ENCODE measurements at places on chromosomes 1 and 21. TPM values are rescaled to one million over a fixed set of nuclear protein-coding genes. Genes with fewer than 3 reads are reported as not detected.

- no peaks in the 10 kb centered on the region for H3K4me1 ChIP-seq
- peaks cover 78% of the 10 kb centered on the region for H3K27me3 ChIP-seq
- no peak for DNase-seq
- H3K36me3 ChIP-seq: no peaks in the 10 kb centered on the region
- H3K27ac ChIP-seq: no peak overlapping the region
- no peak overlapping the region for H3K4me3 ChIP-seq
Measured at GRCh38 chr1:214178102-214178501, 102.9 kb upstream of the SMYD2 start.

- H3K27ac ChIP-seq: no peak overlapping the region
- DNase-seq: peak; percentile 22
- H3K36me3 ChIP-seq: no peaks in the 10 kb centered on the region
- no peak overlapping the region for H3K4me3 ChIP-seq
Measured at GRCh38 chr1:16006552-16007485, 2.8 kb downstream of the SRARP start.

GRCh38 chr1:220045356-220046051 lies 801 bp downstream of the EPRS1 start:
- H3K4me1 ChIP-seq: peaks cover 7% of the 10 kb centered on the region
- DNase-seq: peak; percentile 14
- H3K27ac ChIP-seq: peak overlapping the region; percentile 87

DNA sequence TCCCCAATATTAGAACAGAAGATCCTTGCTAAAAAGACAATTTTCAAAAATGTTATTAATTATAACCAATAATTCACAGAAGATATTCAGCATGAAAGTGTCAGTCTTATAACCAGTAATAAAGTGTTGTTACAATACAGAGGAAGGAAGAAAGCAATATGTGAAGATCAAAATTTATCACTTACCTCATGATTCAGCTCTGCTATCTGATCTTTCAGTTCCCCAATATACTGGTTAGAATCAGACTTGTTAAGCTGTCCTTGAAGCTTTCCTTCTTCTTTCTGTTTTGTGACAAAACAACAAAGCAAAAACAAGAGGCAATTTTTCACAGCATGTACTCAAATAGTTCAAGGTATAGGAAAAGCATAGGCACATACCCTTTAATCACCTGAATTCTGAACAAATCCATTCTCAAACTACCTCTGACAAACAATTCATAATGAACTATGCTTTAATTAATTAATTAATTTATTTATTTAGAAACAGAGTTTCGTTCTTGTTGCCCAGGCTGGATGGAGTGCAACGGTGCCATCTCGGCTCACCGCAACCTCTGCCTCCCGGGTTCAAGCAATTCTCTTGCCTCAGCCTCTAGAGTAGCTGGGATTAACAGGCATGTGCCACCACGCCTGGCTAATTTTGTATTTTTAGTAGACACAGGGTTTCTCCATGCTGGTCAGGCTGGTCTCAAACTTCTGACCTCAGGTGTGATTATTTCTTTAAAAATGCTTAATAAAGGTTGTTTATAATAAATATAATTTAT lies 76.9 kb upstream of the GFI1 start:
- H3K4me1 ChIP-seq: no peaks in the 10 kb centered on the region
- no peak overlapping the region for H3K27ac ChIP-seq
- H3K36me3 ChIP-seq: no peaks in the 10 kb centered on the region
- no peak overlapping the region for H3K4me3 ChIP-seq
- H3K27me3 ChIP-seq: no peaks in the 10 kb centered on the region
- no peak for DNase-seq

- DNase-seq: no peak
- no peaks in the 10 kb centered on the region for H3K36me3 ChIP-seq
- no peak overlapping the region for H3K4me3 ChIP-seq
- H3K27me3 ChIP-seq: no peaks in the 10 kb centered on the region
Measured at GRCh38 chr1:246537441-246537840, 28.6 kb downstream of the TFB2M start.

- no peaks in the 10 kb centered on the region for H3K36me3 ChIP-seq
- DNase-seq: no peak
- H3K4me3 ChIP-seq: no peak overlapping the region
- no peak overlapping the region for H3K27ac ChIP-seq
- no peaks in the 10 kb centered on the region for H3K4me1 ChIP-seq
Measured at GRCh38 chr1:246096356-246096755, 410.7 kb downstream of the SMYD3 start.

GRCh38 chr1:197567442-197567841 lies 207.8 kb downstream of the DENND1B start:
- no peak overlapping the region for H3K27ac ChIP-seq
- no peaks in the 10 kb centered on the region for H3K36me3 ChIP-seq
- no peak overlapping the region for H3K4me3 ChIP-seq
- no peaks in the 10 kb centered on the region for H3K27me3 ChIP-seq

GRCh38 chr21:17903029-17903806 lies 84.1 kb upstream of the C21orf91 start:
- peak; percentile 50 for DNase-seq
- H3K27me3 ChIP-seq: no peaks in the 10 kb centered on the region
- no peak overlapping the region for H3K4me3 ChIP-seq
- no peak overlapping the region for H3K27ac ChIP-seq

GRCh38 chr1:226631229-226632000 lies 82.9 kb downstream of the STUM start:
- no peaks in the 10 kb centered on the region for H3K27me3 ChIP-seq
- no peak overlapping the region for H3K4me3 ChIP-seq
- H3K4me1 ChIP-seq: no peaks in the 10 kb centered on the region
- no peak for DNase-seq
- no peaks in the 10 kb centered on the region for H3K36me3 ChIP-seq

DNA sequence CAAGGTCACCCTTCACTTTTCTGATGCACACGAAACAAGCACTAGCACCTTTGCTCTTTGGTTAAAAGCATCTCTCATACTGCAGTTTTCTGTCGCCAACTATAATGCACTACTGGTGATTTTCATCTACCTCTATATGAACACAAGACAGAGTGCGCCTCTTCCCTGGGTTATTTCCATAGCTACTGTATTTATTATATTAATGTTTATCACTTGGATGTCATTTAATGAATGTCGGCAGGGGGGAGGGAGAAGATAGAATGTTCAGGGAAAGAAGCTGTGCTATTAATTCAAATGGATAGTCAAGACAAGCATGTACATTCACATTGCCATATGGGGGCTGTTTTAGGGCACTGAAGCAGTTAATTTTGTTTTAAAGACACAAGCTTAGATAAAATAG lies 174.1 kb upstream of the SAMSN1 start:
- H3K4me3 ChIP-seq: no peak overlapping the region
- no peaks in the 10 kb centered on the region for H3K4me1 ChIP-seq
- no peak overlapping the region for H3K27ac ChIP-seq
- H3K36me3 ChIP-seq: no peaks in the 10 kb centered on the region
- no peak for DNase-seq

GRCh38 chr1:245304698-245305097 lies 149.9 kb downstream of the KIF26B start:
- no peaks in the 10 kb centered on the region for H3K4me1 ChIP-seq
- DNase-seq: no peak
- H3K27ac ChIP-seq: no peak overlapping the region

DNA sequence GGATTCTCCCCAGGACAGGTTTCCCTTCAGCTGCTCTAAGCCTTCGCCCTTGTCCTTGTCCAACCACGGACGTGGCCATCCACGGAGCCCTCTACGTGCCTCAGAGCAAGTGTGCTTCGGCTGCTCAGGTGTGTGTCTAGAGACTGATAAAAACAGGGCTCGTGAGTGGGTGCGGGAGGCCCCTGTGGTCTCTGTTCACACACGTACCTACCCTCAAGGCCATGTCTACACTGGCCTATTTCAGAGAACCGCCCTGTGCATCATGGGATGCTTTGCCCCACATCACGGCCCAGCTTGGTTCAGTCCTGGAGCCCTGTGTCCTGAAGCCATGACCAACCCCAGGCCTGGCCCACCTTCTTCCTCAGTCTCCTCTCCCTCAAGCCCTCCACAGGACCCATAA lies 24.6 kb upstream of the RUNX3 start:
- H3K4me1 ChIP-seq: no peaks in the 10 kb centered on the region
- H3K4me3 ChIP-seq: no peak overlapping the region
- H3K36me3 ChIP-seq: no peaks in the 10 kb centered on the region
- DNase-seq: no peak
- H3K27ac ChIP-seq: no peak overlapping the region
- no peaks in the 10 kb centered on the region for H3K27me3 ChIP-seq

GRCh38 chr1:47993881-47994625 lies 3.1 kb downstream of the TRABD2B start:
- H3K27ac ChIP-seq: no peak overlapping the region
- H3K4me1 ChIP-seq: peaks cover 28% of the 10 kb centered on the region
- no peak for DNase-seq
- H3K4me3 ChIP-seq: no peak overlapping the region

- peaks cover 5% of the 10 kb centered on the region for H3K4me1 ChIP-seq
- DNase-seq: peak; percentile 32
- H3K36me3 ChIP-seq: no peaks in the 10 kb centered on the region
- no peak overlapping the region for H3K4me3 ChIP-seq
- no peak overlapping the region for H3K27ac ChIP-seq
- H3K27me3 ChIP-seq: peaks cover 16% of the 10 kb centered on the region
Measured at GRCh38 chr1:40151457-40152079, 9.6 kb upstream of the RLF start.

GRCh38 chr1:150995460-150995859 lies 11.2 kb downstream of the MINDY1 start:
- DNase-seq: no peak
- peaks cover 2% of the 10 kb centered on the region for H3K36me3 ChIP-seq
- H3K4me1 ChIP-seq: no peaks in the 10 kb centered on the region
- no peaks in the 10 kb centered on the region for H3K27me3 ChIP-seq

- H3K4me1 ChIP-seq: peaks cover 27% of the 10 kb centered on the region
- H3K27me3 ChIP-seq: no peaks in the 10 kb centered on the region
- no peak for DNase-seq
- H3K4me3 ChIP-seq: no peak overlapping the region
Measured at GRCh38 chr1:10631811-10632593, 157.3 kb downstream of the PEX14 start.

GRCh38 chr1:198756470-198756869 lies 117.6 kb downstream of the PTPRC start:
- no peak overlapping the region for H3K4me3 ChIP-seq
- peaks cover 27% of the 10 kb centered on the region for H3K4me1 ChIP-seq
- no peaks in the 10 kb centered on the region for H3K36me3 ChIP-seq
- peak; percentile 67 for DNase-seq
- H3K27ac ChIP-seq: peak overlapping the region; percentile 29

GRCh38 chr1:54680387-54680786 lies 35.3 kb upstream of the TTC4 start:
- no peak for DNase-seq
- no peaks in the 10 kb centered on the region for H3K27me3 ChIP-seq
- H3K4me1 ChIP-seq: no peaks in the 10 kb centered on the region
- H3K27ac ChIP-seq: no peak overlapping the region
- H3K36me3 ChIP-seq: no peaks in the 10 kb centered on the region

GRCh38 chr1:227765261-227766014 lies 30.2 kb downstream of the SNAP47 start:
- H3K4me1 ChIP-seq: peaks cover 10% of the 10 kb centered on the region
- no peaks in the 10 kb centered on the region for H3K27me3 ChIP-seq
- DNase-seq: no peak
- no peak overlapping the region for H3K27ac ChIP-seq

- no peaks in the 10 kb centered on the region for H3K27me3 ChIP-seq
- no peak overlapping the region for H3K27ac ChIP-seq
Measured at GRCh38 chr1:6086762-6087376, 41.2 kb downstream of the KCNAB2 start.

DNA sequence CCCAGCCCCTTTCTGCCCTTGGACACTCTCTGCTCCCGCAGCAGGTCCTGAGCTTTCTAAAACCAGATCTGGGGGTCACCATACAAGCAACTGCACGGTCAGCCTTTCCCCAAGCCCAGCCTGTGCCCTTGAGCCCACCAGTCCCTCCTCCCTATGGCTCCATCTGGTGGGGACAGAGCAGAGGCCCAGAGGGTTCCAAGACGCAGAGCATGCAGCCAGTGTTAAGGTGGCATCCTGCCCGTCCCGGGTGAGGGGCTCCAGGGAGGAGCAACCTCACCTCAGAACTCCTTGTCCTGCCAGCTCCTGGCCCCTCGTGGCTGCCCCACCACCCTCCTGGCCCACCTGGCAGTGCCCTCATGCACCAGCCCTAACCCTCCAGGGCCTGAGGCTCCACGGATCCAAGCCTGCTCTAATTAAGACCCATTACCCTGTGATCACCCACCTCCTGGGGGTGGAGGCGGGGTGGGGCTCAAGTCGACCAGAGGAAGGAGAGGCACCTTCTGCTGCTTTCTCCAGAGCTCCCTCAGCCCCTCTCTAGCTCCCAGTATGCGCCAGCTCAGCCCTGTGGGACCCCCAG lies 8.5 kb downstream of the CHD5 start:
- DNase-seq: no peak
- H3K27ac ChIP-seq: no peak overlapping the region
- H3K27me3 ChIP-seq: peaks cover 28% of the 10 kb centered on the region

KISS1 gene
- total RNA-seq: not detected

C1QA gene
- not detected for total RNA-seq

KRTAP12-1 gene
- 0.80 TPM for total RNA-seq

IBA57 gene
- 10.6 TPM for total RNA-seq

TMCO4 gene
- 4.3 TPM for total RNA-seq

AMY1A gene
- total RNA-seq: not detected

ITGB2 gene
- 7.4 TPM for total RNA-seq

TMEM240 gene
- total RNA-seq: 6.8 TPM

S100A7 gene
- total RNA-seq: not detected

FALEC gene
- total RNA-seq: not detected

TNNT2 gene
- total RNA-seq: 0.90 TPM

TXNIP gene
- 36.4 TPM for total RNA-seq

CD53 gene
- total RNA-seq: 0.19 TPM

SEMA6C gene
- total RNA-seq: 8.9 TPM

TCHH gene
- total RNA-seq: 0.24 TPM

AK5 gene
- total RNA-seq: 0.94 TPM

OR11L1 gene
- total RNA-seq: not detected

MX2 gene
- not detected for total RNA-seq

FAM167B gene
- not detected for total RNA-seq

CYP4A11 gene
- total RNA-seq: not detected

SPRR2A gene
- total RNA-seq: not detected

Data from A673 (cell line).